ENCODE measurements at places on chromosomes 1 and 21.

DNA sequence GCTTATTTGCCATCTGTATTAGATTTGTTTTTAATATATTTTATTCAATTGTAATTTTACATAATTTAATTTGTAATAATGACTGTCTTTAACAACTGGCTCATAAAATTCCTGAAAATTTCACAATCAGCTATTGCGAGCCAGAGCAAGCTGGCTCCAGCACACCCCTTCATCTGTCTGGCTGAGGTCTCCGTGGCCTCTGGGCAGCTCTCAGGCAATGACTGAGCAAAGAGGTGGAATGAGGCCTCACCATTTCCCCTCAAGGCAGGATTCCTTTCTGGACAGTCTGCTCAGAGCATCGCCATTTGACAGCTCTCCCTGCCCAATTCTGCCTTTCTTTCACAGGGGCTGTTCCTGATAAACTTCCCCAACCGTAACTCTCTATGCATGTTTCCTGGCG lies 5.8 kb upstream of the KANK4 start:
- no peak for DNase-seq

- no peak for DNase-seq
These were observed 22.8 kb downstream of the CR1 start for GRCh38 chr1:207518608-207519236.

DNA sequence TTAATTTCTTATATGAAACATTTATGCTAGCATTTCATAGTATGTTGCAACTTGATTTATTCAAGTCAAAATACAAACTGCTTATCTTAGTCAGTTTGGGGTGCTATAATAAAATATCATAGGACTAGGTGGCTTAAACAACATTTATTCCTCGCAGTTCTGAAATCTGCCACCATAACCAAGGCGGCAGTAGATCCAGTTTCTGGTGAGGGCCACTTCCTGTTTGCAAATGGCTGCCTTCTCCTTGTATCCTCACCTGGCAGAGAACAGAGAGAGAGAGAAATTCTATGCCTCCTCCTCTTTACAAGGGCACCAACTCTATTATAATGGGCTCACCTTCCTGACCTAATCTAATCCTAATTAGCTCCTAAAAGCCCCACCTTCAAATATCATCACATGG lies 76.1 kb upstream of the RGS2 start:
- DNase-seq, result no peak

DNA sequence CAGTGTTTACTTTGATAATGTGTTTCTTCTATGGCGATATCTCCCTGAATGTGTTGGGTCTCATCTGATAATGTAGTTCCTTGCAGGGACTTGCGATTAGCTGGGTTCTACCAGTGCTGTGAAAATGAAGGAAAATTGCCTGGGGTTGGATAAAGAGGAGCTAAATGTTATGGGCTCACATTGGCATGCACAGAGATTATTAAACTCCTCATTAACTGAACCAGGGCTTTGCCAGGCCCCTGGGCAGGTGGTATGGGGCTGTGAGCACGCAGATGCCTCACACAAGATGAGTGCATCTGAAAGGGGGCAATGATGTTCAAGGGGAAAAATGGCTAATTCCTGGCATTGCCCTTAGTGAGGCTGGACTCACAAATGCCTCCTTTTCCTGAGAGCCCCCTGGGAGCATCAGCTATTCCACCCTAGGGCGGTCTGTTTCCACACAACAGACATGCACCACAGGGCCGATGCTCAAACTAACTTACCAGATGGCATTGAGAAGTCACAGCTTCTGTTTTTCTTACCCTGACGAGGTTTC lies 321.1 kb downstream of the SEC16B start:
- no peak for DNase-seq

GRCh38 chr1:67053785-67054772 lies at the start of gene SLC35D1:
Gene SLC35D1 (minus strand): TSS chr1:67054148. CDS start chr1:67054013, 135 bp downstream.
- peak; percentile 80 for DNase-seq

DNA sequence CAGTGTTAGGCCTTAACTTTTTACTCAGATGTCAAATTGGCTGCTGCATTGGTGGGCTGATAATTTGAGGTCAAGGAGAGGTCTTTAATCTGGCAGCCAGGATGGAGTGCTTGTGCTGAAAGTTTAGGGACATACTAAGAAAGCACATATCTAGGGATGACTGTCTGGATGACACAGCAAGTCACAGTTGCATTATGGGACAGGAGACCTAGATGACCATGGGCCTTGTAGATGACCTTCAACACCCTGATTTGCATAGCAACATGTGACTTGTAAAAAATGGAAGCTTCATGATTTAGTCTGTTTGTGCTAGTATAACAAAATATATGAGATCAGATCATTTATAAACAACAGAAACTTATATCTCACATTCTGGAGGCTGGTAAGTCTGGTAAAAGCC lies 18.0 kb upstream of the HSD3B2 start:
- no peak for DNase-seq

- DNase-seq, result no peak
These were observed 34.8 kb upstream of the CAMTA1 start for GRCh38 chr1:6750490-6750889.

DNA sequence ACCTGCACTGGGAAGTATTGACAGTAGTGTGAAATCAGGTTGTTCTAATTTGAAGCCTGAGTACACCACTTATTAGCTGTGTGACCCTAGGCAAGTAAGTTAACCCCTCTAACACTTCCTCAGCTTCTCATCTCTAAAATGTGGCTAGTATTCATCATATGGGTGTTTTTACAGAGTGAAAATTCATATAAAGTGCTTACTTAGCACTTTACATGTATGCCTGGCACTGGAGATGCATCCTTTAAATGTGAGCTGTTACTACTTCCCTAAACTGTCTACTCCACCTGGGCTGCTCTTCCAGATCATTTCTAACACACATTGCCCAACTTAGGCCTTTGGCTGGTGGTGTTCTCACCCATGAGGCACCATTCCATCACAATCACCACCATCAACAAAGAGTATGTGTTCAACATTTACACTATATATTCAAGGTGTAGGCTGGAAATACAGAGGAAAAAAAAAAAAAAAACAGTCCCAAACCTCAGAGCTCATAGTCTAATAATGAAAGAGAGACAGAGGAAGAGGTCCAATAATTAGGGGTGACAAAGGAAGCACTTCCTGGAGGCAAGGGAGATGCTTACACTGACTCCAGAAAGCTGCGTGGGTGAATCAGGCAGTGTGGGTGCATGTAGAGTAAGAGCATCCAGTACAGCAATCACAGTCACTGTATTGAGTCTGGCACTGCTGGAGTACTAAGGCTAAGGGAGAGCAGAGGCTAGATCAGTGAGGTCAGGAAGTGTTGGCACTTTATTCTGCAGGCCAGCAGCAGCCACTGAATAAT lies 3.6 kb downstream of the STX6 start:
- no peak for DNase-seq

DNA sequence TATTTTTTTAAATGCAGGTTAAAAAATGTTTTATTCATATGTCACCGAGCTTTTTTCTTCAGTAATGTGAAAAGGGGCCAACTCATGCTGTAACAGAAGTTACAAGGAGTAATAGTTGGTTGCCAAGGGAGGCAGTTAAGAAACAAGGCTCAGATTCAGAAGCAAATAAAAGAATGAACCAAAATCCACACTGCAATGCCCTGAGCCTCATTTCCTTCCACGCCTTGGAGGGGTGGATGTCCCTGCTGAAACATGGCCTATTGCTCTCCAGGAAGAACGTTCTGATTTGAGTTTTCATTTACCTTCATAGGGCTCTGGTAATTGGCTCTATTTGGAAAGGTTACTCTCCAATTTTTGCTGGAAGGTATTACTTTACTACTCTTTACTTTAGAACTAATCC lies 24.4 kb downstream of the ALG14 start:
- no peak for DNase-seq

- DNase-seq, result no peak
These were observed 20.7 kb upstream of the CYYR1 start for GRCh38 chr21:26593800-26594199.

DNA sequence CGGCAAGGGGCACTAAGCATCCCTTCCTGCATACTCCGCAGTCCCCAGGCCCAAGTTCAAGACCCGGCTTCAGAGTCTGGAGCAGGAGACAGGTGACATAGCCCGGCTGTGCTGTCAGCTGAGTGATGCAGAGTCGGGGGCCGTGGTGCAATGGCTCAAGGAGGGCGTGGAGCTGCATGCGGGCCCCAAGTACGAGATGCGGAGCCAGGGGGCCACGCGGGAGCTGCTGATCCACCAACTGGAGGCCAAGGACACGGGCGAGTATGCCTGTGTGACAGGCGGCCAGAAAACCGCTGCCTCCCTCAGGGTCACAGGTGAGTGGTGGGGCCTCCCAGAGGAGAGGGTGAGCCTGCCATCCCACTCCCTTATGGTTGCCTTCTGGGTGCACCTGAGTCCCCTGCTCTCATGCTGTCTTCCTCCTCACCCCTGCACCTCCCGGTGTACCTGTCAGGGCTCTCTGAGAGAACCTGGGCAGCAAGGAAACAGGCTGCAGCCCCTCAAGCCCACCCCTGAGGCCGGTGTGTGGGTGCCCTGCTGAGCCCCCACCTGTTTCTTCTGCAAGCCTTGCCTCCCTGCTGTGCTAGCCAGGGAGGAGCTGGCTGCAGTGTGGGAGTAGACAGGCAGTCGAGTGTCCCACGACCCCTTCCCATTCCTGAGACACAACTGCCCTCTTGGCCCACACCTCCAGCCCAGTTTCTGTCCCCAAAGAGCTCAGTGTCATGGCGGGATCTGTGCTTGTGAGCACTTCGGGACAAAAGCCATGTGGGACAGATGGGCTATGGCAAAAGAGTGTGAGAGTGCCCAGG lies 99.2 kb downstream of the TRIM11 start:
- DNase-seq, result no peak

- DNase-seq, result no peak
These were observed 1.9 kb upstream of the CFH start for GRCh38 chr1:196649990-196650389.

- DNase-seq, result no peak
These were observed 24.5 kb upstream of the SLC9A1 start for GRCh38 chr1:27179379-27179778.

DNA sequence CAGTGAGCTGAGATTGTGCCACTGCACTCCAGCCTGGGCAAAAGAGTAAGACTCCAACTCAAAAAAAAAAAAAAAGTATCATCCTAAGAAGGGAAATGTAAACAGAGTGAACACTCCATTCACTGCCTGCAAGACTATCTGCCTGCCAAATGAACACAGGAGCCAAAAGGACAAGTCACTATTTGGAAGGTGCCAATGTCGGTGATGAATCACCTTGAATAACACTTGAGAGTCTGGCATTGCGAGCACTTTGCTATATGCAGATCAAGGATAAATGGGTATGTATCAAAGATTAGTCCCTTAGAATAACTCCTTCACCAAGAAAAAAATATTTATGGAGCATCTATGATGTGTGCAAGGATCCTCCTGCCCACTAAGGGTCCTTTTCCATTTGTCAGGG lies 6.6 kb downstream of the UBR4 start:
- DNase-seq, result no peak

DNA sequence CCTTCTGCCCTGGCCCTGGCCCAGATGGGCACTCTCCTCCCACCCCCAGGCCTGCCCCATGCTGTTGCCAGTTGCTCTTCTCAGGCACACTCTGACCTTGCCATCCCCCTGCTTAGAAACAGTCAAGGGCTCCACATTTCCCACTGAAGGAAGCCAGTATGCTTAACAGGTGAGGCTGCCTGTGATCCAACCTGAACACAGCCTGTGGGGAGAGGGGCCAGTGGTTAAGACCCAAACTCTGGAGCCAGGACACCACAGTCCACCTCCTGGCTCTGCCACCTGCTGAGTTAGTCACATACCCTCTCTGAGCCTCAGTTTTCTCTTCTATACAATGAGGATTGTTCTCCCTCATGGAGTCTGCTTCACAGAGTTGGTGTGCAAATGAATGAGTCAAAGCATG lies 526.9 kb downstream of the MATN1 start:
- no peak for DNase-seq

DNA sequence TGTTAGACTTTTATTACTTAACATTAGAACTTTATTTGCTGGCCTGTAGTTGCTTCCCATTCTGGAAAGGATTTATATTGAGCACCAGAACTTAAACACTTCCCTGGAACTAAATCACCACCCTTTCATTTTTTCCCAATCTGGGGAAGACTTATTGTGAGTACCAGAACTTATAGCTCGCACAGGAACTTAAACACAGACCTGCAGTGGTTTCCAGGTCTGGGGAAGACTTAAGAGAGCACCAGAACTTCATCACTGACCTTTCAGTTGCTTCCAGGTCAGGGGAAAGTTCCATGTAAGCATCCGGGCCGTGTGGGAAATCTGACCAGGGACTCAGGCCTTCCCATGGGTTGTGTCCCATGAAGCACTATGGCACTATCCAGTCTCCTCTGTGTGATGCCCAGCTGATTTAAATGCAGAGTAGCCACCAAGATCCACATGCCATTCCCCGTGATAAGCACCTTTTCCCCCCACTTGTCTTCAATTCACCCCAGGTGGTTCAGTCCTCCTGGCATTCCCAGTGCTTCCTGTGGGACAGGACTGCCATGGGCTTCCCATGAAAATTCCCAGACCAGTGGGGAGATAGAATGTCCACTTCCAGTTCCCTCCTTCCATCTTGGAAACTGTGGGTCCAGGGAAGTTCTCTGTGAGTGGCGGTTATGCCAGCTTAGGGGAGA lies 48.9 kb downstream of the C4BPA start:
- DNase-seq, result no peak

DNA sequence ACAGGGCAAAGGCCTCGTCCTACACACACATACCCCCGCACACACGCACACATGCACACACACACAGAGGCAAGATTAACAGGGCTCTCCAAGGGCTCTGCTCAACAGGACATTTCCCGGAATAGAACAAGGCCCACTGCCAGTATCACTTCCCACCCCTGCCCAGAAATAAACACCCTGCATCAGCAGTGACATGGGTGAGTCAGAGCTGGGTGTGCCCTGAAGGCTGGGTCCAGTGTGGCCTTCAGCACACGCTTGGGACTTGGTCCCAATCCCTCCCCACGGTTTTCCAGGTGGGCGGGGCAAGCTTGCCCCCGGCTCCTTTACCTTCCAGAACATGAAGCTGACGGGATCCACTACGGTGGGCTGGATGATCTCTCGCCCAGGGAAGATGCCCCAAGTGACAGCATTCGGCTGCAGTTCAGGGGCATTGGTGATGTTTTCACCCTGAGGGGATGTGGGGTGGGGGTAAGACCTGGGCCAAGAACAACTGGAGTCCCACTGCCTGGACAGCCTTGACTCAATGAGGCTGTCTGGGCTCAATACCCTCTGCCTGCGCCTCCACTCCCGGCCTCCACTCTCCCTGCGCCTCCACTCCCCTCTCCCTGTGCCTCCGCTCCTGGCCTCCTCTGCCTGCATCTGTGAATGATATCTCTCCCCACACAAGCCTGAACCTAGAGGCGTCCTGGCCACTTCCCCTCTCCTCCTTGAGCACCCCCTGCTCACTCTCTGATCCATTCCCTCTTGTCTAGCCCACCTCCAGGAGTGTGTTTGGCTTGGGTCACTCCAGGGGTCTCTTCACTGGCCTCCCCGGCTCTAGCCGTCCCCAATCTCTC lies 14.7 kb downstream of the MTHFR start:
- peak; percentile 67 for DNase-seq

GRCh38 chr1:60563777-60564535 lies 490.4 kb upstream of the C1orf87 start:
- peak; percentile 70 for DNase-seq

- peak; percentile 96 for DNase-seq
These were observed 48.0 kb upstream of the ZC3H11B start for GRCh38 chr1:219660666-219661463.
